ENCODE measurements at places on chromosomes 16 and 17. TPM values are rescaled to one million over a fixed set of nuclear protein-coding genes. Genes with fewer than 3 reads are reported as not detected.

DNA sequence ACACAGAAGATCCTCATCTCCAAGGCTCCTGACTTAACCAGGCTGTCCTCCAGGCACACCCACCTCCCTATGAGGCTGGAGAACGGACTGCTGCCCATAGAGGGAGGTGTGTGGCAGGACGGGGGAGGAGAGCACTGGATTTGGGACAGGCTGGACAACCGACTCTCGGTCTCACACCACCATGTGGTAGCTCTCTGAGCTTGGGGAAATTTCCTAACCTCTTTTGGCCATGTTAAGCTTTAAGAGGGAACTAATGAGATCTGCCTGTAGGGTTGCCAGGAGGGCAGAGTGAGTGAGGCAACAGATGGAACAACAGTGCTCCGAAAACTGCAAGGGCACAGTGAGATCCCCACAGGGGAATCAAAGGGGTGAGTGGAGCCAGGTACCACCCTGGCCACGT is 32.7 kb downstream of the RHBDL3 start:
- peak; percentile 7 for DNase-seq

DNA sequence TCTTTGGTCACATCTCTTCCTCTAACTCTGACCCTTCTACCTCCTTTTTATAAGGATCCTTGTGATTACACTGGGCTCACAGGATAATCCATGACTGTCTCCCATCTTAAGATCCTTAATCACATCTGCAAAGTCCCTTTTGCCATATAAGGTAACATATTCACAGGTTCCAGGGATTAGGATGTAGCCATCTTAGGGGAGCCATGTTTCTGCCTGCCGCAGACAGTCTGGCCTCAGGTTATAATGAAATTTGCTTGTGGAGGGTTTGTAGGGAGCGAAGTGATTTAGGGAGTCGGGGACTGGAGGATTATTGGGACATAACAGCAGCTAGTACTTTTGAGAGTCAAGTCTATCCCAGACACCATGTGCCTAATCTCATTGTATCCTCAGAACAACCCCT is 7.7 kb downstream of the EEF2K start:
- DNase-seq = no peak

- no peak for DNase-seq
Observed at GRCh38 chr17:57984261-57984890, 3.7 kb downstream of the VEZF1 start.

DNA sequence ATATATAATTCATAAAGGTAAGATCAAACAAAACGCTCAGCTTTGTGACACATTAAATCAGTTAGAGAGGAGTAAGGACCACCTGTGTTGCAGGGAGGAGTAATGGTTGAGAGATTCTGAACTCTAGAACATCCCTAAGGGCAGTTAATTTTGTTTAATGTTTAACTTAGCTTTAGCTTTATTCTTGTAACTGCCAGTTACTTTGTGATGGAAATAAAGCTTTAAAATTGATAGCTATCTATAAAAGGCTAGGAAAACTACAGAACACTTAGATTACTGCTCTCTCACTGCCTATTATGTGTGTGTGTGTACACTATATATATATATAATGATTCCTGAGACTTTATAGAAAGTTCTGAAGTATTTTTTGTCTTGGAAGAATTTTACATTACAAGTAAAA is 37.8 kb downstream of the PTRH2 start:
- DNase-seq = no peak

DNA sequence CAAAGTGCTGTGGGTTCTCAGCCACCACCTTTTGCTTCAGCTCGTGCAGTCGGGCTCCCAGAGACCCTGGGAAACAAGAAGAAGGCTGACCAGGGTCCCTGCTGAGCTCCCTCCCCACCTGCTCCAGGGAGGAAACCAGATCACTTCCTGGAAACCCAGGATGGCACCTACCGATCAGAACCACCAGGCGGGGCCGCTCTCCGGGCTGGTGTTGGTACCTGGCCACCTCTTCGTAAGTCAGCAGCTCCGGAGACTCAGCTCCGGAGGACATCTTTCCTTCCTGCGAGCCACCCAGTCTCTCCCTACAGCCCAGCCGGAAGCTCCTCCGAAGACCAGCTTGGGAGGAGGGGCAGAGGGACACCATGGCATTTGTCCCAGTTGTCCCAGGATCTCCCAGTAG is 18.9 kb downstream of the MPP3 start:
- no peak for DNase-seq

GRCh38 chr17:18016426-18016825 is 22.5 kb downstream of the ATPAF2 start:
- no peak for DNase-seq

GRCh38 chr17:67215991-67216421 is 29.0 kb downstream of the HELZ start:
- DNase-seq = no peak

DNA sequence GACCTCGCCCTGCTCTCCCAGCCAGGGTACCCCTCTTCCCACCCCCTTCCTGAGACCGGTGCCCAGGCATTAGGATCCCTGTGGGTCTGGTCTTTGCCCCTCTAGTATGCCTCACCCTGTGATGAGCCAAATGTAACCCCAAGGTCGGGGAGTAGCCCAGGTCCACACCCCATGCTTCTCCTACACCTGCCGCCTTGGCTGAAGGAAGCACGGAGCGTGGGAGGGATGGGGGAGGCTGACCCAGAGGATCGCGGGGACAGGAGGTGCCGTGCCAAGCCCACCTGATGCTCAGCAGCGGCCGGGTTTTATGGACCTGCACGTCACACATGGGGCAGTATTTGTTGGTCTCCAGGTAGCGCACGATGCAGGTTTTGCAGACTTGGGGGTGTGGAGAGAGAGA is 8.8 kb downstream of the PCGF2 start:
- no peak for DNase-seq

DNA sequence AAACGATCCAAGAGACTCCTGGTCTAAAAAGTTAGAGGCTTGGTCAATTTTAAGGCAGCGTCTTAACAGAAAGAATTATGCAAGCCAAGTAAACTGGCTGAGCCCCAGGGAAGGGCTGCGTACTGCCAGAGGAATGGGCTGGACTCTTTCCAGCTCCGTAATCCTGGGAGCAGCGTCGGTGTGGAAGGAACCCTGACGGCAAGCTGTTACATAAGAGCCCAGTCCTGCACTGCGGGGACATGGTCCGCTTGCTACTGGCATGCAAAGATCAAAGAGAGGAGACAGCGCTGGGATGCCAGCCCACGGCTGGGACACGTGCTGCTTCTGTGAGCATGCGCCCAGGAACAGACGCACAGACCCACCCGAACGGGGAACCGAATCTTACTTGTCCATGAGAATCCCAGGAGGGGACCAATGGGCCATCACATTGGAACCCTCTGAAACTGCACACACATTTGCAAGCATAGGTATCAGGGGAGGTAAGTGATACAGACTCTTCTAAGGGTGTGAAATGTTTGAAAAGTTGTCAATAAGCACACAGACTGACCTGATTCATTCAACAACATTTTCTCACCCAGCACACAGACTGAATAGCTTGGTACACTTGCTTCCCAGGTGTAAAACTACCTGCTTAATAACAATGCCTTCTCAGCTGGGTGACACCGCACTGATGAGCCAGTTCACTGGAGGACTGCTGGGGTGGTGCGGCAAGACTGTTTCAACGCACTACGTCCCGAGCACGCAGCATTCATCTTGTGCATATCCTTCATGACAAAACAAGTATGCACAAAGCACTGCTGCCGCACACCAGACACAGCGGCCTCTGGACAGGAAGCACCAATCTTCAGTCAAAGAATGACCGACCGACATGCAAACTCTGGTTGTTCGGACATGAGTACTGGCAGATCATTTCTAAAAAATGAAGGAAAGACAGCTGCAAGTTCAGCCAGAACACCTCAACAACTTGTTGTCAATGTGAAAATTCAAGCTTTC is 94.9 kb downstream of the ANKRD11 start:
- DNase-seq = peak; percentile 97

DNA sequence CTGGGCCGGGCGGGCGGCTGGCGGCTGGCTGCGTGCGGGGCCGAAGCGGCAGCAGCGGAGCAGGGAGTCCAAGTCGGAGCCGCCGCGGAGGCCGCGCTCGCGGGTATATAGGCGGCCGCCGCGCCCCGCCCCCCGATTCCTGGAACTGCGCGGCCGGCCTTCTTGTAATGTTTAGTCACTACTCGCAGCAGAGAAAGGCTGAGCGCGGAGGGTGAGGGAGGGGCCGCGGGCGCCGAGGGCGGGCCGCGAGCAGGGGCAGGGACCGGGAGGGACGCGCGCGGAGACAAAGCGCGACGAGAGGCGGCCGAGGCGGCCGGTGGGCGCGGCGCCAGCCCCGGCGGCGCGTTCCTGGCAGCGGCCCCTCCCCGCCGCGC is at the start of gene SOCS3:
SOCS3 (minus strand) TSS at position 81 of the 374 bp plus-strand sequence. CDS start 982 bp downstream, outside the sequence.
- DNase-seq = peak; percentile 99

GRCh38 chr16:71514476-71514875 is 11.8 kb upstream of the CHST4 start:
- no peak for DNase-seq

GRCh38 chr17:81471818-81472456 is 40.7 kb downstream of the ACTG1 start:
- DNase-seq = peak; percentile 97

DNA sequence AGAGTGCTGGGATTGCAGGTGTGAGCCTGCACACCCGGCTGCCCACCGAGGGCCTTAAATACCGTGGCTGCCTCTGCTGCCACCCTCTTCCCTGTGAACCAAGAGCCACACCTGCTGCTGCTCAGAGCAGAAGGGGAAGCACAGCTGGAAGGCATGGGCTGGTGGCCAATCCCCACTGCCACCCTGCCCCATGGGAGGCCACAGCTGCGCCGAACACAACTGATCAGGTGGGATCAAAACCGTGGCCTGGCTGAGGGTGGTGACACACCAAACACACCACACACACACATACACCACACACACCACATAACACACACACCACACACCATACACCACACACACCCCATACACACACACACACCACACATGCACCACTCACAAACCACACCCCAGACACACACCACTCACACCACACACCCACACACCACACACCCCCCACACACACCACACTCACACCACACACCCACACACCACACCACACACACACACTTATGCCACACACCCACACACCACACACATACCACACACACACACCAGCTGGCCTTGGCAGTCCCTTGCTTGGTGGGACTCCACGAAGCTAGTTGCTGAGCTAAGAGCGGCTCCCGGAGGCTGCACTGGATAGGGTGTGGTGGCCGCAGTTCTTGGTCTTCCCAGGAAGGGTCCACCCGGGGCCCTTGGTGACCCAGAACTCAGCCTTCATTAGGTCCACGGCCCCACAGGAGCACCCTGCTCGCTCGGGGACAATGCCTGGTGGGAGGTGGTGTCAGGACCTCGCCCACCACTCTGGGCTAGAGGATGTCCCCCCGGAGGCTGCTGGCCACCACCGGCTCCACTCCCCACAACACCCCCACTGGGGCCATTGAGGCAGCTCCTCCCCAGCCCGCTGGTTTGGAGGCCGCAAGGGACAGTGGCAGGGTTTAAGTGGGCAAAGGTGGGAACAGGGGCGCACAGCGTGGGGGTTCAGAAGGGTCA is 14.9 kb downstream of the CEP131 start:
- peak; percentile 9 for DNase-seq

GRCh38 chr17:37082985-37083384 is 134.2 kb downstream of the AATF start:
- no peak for DNase-seq

- no peak for DNase-seq
Observed at GRCh38 chr17:30238387-30239088, 3.0 kb upstream of the SLC6A4 start.

DNA sequence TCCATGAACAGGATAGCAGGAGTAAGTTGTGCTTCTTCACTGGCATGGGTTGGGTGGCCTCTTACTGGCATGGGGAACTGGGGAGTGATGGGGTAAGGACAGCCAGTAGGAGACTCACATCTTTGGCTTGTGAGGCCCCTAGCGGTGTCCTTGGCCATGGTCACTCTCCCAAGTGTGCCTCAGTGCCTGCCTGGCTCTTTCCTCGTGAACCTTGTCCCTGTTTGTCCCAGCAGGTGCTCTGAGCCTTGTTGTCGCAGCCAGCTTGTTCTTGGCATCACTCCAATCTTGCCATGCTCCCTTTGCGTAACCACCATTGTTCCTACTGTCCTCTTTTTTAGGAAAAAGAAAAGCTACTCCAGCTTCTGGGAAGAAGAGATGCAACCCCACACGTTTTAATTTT is 53.6 kb upstream of the SDK2 start:
- DNase-seq = no peak

- DNase-seq = no peak
Observed at GRCh38 chr17:50629902-50630301, 4.8 kb upstream of the ABCC3 start.

DNA sequence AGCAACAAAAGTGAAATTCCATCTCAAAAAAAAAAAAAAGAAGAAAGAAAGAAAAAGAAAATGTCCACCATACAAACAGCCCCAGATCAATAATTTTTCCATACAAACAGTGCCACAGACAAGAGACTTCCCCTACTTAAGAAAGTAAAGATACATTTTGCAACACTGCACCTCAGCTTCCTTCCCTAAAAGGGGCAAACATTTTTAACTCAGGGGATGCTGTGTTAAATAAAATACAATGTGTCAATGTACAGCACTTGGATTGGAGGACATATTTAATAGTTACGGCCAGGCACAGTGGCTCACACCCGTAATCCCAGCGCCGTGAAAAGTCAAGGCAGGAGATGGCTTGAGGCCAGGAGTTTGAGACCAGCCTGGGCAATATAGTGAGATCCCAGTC is 22.3 kb downstream of the MYH11 start:
- DNase-seq = no peak

SPATA22 gene
- total RNA-seq = not detected

ZP2 gene
- not detected for total RNA-seq

TOM1L1 gene
- total RNA-seq = 13.1 TPM

EIF3CL gene
- 85.1 TPM for total RNA-seq

PRSS22 gene
- total RNA-seq = not detected

DHRS7C gene
- total RNA-seq = not detected

C17orf78 gene
- total RNA-seq = not detected

TPSD1 gene
- total RNA-seq = not detected

Data from GM23248 (cell line).